ENCODE measurements at places on chromosomes 3 and 15.

DNA sequence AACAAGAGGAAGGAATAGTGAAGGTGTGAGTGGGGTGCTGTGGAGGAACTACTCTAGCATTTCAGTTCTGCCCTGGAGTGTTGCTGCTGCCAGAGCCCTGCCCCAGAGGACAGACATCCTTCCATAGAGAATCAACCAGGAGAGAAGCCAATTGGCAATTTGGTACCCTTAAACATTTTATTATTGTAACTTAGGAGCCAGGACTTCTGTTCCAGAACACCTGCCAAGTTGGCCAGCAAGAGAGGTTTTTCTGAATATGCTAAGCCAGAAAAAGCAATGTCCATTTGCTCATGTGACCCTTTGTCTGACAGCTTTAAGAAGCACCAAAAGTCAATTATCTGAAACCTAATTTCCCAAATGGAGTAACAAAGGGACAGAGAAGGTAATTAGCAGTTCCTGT is 264.9 kb downstream of the MEX3B start:
- DNase-seq, result no peak

- no peak for DNase-seq
Measured at GRCh38 chr3:143302638-143303171, 183.1 kb downstream of the CHST2 start.

- peak; percentile 21 for DNase-seq
Measured at GRCh38 chr3:158085358-158085757, 20.9 kb downstream of the SHOX2 start.

DNA sequence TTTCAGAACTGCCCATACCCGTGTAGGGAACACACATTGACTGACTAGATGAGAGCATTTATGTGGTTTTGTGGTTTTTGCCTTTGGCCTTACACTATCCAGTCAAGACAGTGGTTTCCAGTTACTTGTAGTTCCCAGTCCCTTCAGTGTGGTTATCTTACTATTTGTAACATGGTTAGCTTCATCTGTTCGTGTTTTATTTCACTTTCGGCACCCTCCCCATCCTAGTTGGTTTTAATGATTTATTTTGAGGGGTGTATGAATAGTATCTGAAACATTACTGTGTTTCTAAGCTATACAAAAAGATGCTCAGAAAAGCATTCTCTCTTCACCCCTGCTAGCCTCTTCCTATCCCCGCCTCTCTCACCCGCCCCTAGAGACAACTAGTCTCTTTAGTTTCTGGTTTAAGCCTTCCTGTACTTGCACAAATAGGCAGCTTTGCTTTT is 14.1 kb downstream of the LYSMD4 start:
- DNase-seq, result no peak

- no peak for DNase-seq
Measured at GRCh38 chr3:33125840-33126239, 12.0 kb downstream of the CRTAP start.

Data from NCI-H1694 (cell line).